ENCODE measurements at places on chromosomes 11 and 22.

DNA sequence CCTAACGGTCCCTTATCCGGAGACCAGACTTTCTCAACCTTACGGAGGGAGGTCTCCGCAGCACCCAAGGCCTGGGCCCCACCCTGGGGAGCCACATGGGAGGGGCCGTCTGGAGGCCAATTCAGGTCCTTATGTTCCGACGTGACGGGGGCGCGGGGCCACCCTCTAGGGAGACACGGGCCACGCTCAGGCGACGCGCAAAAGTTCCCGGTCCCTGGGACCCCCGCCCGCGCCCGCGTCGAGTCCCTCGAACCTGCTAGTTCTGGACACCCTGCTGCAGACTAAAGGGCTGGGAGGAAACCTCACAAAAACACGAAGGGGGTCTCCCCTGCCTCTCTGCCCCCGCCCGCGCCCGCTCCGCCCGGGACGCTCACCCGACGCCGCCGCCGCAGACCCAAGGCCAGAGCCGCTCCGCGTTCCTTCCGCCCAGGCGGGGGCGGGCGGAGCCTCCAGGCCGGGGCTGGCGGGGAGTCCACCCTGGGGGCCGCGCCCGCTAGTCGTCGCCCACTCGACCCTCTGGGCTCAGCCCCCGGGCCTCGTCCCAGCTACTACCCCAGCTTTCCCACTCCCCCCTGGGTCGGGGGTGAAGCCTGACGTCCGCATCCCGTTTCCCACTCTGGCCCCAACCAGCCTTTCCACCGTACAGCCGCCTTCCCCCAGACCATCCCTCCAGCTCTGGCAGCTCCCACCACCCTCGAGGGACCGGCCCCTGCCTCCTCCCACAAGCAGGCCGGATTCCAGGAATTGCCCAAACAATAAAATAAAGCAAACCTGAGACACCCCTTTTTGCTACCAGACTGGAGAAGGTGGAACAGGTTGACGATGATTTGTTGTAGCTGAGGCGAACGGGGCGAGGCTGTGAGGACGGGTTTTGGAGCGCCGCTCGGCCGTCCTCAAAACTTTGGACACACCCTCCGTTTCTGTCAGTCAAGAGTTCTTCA lies 2.7 kb downstream of the RNH1 start:
- peak; percentile 66 for DNase-seq

DNA sequence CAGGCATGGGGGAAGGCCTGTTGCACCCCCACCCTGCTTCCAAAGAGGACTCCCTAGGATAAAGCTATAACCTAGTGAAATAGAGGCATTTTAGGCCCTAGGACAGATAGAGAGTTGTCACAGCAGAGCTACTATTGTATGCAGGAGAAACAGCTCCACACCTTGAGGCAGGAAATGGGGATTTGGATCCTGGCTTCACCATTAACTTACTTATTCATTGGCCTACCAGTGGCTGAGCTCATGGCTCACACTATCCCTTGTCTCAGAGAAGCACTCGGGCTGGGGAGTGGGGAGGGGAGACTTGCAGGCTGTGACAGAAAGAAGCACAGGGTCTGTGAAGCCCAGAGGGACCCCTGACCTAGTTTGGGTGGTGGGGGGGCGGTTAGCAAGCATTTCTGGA lies 999 bp upstream of the PDE2A start:
- no peak for DNase-seq

GRCh38 chr11:6156628-6157359 lies 13.3 kb downstream of the OR52B2 start:
- no peak for DNase-seq

- no peak for DNase-seq
Measured at GRCh38 chr11:44003736-44004451, 43.9 kb upstream of the ACCSL start.

GRCh38 chr11:122468965-122469364 lies 186.6 kb upstream of the UBASH3B start:
- DNase-seq = no peak

GRCh38 chr11:2413742-2414579 lies 13.4 kb downstream of the TSSC4 start:
- DNase-seq = no peak

GRCh38 chr11:115197031-115197430 lies 307.2 kb downstream of the CADM1 start:
- DNase-seq = no peak

- no peak for DNase-seq
Measured at GRCh38 chr11:82080160-82080559, 653.5 kb downstream of the FAM181B start.

DNA sequence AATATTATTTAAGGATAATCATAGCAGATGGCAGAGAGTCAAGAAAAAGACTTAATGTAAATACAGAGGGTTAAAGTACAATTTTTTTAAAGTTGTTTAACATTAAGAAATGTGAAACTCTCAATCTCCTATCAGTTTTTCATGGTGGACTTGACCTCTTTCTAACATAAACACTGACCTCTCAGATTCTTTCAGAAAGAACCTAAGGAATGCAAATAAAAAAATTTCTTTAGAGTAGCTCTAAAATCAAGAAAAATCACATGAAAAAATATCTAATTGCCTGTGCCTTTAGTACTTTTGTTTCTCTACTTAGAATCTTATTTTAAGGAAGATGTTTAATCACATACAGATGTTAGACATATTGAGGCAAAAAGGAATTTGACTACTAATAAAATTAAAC lies 12.9 kb downstream of the RNF141 start:
- DNase-seq = no peak

DNA sequence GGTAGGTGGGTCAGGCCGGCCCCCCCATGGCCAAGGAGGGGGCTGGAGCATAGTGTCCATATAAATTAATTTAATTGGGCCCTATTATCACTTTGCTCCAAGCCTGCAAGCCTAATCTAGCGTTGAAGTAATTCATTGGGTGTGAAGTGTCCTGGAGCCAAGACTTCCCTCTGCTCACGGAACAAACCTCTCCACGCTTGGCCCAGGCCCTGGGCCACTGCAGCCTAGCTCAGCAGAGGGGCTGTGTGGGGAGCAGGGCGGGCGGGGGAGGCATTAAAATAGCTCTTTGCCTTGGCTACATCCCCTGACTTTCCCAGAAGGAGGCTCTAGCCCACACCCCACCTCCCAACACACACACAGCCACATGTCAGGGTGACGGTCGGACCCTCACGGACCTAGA lies 73.5 kb downstream of the THAP12 start:
- DNase-seq = no peak

DNA sequence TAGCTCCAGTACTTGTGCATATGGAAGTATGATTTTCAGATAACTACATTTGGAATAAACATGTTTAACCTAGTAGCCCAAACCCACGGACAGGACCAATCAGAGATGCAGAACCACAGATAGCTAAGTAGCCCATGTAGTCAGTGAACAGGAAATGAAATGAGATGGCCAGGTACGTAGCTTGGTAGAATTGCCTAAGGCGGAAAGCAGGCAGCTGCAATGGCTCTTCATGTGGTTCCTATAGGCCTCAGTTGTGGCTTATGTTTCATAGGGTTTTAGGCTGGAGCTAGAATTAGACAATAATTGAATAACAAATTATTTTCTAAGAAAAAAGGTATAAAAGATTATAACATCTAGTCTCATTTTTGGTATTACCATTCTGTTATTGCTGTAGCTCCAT lies 86.4 kb upstream of the B3GNT6 start:
- DNase-seq = no peak

GRCh38 chr22:37224757-37225420 lies 12.6 kb upstream of the SSTR3 start:
- DNase-seq = no peak

DNA sequence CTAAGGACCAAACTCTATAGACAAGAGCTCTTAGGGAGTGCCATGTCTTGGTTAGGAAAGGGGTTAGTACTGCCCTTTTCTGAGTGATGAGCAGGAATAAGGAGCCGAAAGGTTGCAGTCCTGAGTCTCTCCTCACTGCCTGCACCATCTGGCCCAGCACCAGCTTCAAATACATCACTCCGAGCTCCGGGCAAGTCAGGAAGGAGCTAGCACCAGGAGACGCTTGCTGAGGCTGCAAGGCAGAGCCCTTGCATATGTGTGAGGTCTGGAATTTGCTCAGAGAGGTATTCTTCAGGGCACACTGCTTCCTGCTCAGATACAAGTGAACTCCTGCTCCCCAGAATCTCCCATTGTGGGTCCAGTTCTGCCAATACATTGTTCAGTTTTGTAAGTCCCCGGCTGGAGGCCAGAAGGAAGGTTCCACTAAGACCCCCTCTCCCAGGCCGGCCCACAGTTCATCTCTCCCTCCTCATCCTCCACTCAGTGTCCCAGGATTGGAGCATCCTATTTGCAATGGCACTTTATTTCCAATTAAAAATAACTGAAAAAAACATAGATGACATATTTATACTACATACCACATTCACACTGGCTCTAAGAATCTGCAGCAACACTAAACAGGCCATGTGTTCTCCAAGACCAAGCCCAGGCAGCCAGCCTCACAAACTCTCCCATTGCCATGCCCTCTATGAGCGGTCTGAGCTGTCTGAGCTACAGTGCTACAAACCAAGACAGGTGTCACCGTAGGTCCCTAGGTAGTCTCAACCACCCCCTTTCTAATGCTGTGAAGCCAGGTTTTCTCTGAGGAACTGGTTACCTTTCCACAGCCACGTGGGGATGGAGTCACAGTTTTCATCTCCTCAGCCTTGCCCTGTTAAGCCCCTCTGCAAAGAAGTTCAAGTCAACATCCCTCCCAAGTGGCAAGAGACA lies 55.1 kb upstream of the SPATA19 start:
- DNase-seq = no peak

- DNase-seq = no peak
Measured at GRCh38 chr11:123559523-123559955, 94.9 kb downstream of the SCN3B start.

- no peak for DNase-seq
Measured at GRCh38 chr22:39847477-39847876, 46.1 kb downstream of the ENTHD1 start.

DNA sequence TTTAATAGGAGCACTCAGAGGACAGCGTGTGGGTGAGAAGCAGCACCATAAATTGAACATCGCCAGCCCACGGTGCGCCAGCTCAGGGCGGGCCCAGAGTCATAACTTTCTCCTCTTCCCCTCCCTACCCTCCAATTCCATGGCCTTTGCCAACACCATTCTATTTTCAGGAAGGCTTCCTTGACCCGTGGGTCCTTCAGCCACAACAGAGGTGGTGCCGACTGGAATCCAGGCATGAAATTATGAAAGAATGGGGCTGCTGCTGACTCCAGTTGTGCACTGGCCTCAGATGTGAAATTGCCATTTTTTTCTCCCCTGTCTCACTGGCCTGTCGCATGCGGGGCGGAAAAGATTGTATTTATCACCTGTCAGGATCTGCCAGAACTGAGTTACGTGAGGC lies 345.9 kb downstream of the MIAT start:
- DNase-seq = no peak

DNA sequence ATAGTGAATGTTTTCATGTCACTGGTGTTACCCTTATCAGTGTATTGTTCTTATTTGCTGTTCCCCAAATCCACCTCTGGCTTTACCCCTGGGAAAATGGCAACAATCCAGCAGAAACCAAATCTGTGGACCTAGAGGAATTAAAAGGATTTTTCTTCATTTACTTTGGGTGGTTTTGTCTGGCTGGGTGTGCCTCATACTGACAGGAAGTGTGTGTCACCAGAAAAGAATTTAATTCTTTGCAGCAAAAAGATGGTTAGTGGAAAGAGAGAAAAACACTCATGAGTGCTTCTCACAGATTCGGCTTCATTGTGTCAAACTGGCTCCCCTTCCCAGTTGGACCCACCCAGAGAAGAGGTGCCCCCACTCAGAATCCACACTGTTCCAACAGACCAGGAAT lies 38.9 kb downstream of the FZD4 start:
- DNase-seq = no peak

GRCh38 chr11:29448246-29448877 lies 568.5 kb downstream of the KCNA4 start:
- DNase-seq = no peak

DNA sequence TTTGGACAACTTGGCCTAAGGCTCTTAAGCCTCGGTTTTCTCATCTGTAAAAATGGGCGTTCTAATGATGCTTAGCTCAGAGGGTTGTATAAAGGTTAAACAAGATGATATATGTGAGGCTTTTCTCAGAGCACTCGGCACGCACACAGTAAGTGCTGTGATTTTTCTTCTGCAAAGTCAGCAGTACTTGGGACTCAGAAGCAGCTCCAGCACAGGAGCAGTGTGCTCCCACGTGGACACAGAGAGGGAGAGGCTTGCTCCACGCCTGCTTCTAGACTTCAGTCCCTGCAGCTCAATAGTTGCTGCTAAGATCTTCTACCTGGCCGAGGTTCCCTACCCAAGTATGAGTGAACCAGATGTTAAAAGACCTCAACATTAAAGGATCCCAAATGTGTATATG lies 39.9 kb upstream of the PHF21A start:
- DNase-seq = no peak

GRCh38 chr22:37202716-37203115 lies 9.6 kb downstream of the SSTR3 start:
- no peak for DNase-seq

DNA sequence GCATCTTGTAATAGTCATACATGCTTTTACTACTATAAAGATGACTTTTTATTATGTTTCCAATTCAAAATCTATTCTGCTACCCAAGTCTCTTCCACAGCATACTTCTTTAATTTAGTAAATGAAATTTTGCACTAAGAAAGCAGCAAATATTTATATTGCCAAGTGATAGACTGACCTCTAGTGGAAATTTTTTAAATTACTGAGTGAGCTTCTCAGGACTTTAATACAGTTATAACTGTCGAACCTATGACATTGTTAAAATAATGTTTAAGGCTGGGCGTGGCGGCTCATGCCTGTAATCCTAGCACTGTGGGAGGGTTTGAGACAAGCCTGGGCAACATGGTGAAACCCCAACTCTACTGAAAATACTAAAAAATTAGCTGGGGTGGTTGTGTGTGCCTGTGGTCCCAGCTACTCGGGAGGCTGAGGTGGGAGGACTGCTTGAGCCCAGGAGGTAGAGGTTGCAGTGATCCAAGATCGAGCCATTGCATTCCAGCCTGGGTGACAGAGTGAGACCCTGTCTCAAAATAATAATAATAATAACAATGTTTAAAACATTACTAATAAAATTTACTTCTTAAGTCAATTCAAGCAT lies 27.3 kb downstream of the STK33 start:
- no peak for DNase-seq

DNA sequence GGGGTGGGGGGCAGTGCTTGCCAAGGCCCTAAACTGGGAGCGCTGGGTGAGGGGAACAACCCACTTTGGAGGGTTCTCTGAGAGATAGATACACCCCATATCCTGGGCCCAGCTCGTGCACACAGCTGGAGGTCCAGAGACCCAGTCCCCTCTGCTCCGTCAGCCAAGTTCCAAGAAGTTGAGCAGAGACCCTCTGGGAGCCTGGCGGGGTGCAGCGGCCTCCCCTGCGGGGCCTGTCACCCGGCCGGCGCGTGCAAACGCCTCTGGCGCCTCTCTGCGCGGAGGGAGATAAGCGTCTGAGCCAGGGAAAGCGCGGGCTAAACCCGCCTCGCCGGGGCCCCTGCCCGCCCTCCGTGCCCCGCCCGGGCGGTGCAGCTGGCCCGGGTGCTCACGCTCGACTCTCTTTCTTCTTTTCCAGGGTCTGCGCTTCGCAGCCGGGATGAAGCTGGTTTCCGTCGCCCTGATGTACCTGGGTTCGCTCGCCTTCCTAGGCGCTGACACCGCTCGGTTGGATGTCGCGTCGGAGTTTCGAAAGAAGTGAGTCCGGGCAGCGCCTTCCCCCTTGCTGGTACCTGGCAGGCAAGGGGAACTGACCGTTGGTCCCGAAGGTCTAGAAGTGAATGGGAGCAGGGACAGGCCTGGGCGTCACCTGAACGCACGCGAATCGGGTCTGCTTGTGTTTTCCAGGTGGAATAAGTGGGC lies 540 bp downstream of the ADM start:
- DNase-seq = no peak
